ENCODE measurements at places on chromosomes 4 and X.

GRCh38 chr4:81565142-81565870, 93.6 kb upstream of the RASGEF1B start:
- peak; percentile 61 for DNase-seq

DNA sequence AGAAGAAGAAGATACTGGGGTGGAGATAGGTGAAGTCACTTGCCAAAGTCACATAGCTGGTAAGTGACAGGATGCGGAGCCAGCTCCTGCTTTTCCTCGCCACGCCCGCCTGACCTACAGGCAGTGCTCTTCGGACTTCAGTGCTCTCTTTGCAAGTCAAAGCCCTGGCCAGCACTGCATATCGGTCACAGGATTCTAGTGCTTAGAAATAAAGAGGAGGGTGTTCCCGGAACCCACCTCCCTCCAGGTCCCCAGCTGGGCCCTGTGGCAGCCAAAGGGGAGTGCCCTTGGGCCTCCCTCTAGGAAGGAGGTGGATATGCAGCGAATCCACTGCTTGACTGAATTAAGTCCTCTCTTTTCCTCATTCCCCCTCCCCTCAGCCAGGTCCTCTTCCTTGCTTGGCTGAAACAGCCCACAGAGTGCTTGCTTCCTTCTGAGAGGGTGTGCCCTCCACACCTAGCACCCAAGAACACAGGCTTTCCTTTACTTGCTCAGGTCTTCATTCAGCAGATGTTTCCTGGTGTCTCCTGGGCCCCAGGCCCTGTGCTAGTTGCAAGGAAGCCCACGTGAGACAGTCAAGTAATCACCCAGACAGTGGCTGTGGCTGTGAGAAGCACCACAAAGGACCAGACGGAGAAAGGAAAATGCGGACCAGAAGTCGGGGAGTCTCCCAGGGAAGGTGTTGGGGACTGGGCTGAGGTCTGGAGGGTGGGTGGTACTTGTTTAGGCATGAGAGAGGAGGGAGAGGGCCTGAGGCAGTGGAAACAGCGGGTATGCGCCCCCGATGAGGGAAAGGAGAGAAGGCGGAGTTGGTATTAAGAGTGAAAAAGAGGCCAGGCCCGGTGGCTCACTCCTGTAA, 14.0 kb upstream of the HMGB3 start:
- no peak for DNase-seq

GRCh38 chr4:40327340-40327739, 7.8 kb upstream of the CHRNA9 start:
- DNase-seq, result no peak

DNA sequence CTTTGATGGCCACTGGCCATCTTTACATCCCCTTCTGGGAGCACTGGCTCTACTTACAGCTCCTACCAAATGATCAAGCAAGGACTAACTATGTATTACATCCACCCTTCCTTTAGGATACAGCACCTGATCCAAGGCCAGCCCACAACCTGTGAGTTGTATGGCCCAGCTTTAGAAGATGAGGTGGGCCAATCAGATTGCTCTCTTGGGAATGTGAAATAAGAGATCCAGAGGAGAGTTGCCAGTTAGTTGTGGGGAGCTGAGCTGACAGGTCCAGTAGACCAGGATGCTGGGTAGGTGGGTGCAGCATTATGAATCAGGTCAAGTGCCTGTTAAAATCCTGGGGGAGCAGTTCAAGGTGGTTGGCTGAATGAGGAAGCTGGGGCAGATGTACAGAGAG, 111.5 kb downstream of the GNL3L start:
- no peak for DNase-seq

- DNase-seq, result no peak
Observed at GRCh38 chr4:148090503-148091476, 351.4 kb downstream of the NR3C2 start.

DNA sequence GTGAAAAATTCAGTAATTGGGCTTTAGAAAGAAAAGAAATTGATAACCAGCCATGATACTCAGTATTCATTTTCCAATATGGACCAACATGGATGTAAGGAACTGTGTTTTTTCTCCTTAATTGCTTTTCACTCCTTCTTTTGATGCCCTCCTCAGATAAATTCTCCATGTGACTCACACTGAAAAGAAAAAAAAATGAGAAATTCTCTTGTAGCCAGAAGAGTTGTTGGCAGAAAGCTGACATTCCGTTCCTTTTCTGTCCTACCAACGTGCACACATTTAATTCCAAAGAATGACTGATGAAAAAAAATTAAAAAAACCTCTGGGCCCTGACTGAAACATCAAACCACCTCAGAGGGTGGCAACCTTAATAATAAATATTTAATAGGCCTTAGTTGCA, 153.1 kb downstream of the AMELX start:
- no peak for DNase-seq

GRCh38 chrX:940691-941090, 271.8 kb downstream of the CRLF2 start:
- no peak for DNase-seq

GRCh38 chr4:102143433-102143832, 201.8 kb downstream of the SLC39A8 start:
- no peak for DNase-seq

GRCh38 chr4:101039367-101039766, 308.0 kb downstream of the PPP3CA start:
- DNase-seq, result no peak

All from AG20443 (cell line).